Hepatic stellate cell (primary cell): ENCODE measurements at places on chromosomes 11 and 22.

DNA sequence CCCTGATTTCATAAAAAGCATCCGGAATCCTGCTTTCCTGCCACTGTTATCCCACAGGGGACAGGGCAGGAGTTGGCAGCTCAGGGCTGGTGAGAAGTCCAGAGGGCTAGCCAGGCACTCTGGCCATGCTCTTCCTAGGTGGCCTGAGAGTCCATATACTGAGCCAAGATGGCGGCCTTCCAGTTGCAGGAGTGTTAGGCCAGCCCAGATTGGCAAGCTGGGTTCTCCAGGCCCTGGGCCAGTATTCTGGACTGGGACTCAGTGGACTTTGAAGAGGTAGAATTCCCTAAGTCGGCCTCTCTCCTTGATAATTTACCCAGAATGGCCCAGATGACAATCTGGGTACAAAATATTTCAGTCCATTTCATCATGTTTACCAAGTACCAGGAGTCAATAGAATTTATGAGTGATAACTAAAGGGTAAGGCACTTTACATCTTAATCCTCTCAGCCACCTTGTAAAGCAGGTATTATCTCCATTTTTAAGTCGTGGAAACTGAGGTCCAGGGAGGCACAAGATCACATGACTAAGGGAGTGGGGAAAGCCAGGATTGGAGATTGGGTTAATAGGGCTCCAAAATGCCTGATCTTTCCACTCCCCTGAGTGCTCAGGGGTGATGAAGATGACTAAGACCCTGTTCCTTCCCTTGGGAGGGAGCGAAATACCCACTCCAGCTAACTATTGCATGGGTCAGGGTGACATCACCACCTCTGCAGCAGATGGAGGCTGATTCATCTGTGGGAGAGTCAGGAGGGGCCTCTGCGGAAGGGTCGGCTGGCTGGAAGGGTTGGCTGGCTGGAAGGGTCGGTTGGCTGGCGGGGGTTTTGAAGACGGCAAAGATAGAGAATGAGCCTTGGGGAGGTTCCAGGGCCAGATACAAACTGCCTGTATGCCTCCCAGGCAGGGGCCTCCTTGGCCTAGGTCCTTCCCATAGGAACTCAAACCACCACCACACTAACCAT, 1.2 kb upstream of the MICALL1 start:
- peak; percentile 99 for DNase-seq

DNA sequence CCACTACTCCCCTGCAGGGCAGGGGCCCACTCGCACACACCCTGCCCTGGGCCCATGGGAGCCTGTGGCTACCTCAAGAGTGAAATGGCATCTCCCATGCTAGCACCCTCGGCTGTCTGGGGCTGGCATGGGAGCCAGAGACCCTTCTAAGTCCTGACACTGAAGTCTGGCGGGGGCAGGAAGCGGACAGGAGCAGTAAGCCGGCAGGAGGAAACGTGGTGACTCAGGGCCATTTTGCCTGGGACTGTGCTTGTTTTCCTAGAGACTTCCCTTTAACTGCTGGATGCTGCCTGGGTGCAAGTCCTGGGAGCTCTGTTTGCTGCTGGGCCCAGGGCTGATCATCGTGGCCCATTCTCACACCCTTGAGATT, 16.8 kb downstream of the RELT start:
- peak; percentile 41 for DNase-seq

- no peak for DNase-seq
Observed at GRCh38 chr11:927871-928270, 2.2 kb downstream of the AP2A2 start.

DNA sequence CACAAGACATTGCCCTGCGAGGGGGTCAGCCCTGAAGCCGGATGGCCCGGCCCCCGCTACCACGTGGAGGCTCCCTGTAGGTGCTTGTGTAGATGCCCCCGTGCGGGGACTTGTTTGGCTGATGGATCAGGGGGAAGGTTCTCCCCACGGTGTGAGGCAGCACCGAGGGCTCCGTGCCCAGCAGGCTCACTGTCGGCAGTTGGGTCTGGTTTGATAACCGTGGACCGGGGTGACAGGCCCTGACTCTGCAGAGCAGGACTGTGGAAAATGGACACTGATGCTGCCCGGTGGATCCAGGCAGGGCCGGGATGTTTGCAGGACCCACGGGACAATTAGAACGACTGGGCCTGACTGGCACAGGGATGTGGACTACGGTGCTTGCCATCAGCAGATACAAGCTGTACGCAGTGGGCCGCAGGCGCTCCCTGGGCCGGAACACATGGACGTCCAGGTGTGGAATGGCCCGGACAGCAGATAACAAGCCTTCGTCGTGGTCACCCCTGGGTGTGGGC, 19.0 kb downstream of the KCNQ1 start:
- no peak for DNase-seq

GRCh38 chr11:126186025-126186698, 25.3 kb downstream of the RPUSD4 start:
- no peak for DNase-seq

DNA sequence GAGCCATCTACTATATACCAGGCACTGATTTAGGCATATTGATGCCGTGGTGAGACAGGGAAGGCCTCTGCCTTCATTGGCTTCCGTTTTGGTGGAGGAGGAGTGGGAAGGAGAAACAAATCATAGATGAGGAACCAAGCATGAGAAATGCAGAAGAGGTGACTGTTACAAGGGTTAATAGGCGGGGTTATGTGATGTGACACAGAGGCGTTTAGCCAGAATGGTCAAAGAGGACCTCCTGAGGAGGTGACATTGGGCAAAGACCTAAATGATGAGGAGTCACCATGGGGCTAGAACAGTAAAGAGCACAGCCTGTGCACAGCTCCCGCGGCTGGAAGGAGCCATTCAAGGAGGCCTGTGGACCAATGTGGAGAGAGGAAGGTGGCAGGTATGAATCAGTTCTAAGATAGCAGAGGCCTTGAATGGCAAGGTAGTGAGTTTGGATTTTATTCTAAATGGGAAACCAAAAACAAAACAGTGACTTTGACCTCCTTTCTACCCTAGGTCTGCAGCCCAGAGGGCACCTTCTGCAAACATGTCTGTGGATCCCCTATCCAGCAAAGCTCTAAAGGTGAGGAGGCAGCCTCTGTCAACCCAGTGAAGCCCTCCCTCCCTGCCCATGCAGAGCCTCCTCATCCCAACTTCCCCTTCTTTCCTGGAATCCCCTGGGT, 11.7 kb downstream of the MAFF start:
- DNase-seq, result no peak

GRCh38 chr22:46796566-46797195, 34.2 kb downstream of the TBC1D22A start:
- DNase-seq, result no peak

DNA sequence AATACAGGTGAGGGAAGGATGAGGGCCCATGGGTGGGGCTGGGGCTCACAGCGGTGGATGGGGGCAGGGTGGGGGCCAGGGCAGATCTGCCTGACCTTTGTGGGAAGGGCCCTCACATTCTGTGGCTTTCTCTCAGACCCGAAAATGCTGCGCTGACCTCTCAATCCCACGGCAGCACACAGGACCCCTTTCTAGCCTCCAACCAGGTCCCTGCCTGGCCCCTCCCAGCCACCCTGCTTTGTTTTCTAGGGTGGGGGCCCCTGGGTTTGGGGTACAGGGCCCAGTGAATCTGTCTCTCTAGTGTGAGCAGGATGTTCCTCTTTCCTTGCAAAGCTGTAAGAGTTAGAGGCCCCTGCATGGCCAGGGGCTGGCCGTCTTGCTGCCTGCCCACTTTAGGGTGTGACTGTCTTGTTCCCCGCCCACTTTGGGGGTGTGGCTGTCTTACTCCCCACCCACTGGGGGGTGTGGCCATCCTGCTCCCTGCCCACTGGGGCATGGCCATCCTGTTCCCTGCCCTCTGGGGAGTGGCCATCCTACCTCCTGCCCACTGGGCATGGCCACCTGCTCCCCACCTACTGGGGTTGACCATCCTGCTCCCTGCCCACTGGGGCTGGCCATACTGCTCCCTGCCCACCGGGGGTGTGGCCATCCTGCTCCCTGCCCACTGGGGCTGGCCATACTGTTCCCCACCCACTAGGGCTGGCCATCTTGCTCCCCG, 11.5 kb downstream of the PARVG start:
- DNase-seq, result no peak

DNA sequence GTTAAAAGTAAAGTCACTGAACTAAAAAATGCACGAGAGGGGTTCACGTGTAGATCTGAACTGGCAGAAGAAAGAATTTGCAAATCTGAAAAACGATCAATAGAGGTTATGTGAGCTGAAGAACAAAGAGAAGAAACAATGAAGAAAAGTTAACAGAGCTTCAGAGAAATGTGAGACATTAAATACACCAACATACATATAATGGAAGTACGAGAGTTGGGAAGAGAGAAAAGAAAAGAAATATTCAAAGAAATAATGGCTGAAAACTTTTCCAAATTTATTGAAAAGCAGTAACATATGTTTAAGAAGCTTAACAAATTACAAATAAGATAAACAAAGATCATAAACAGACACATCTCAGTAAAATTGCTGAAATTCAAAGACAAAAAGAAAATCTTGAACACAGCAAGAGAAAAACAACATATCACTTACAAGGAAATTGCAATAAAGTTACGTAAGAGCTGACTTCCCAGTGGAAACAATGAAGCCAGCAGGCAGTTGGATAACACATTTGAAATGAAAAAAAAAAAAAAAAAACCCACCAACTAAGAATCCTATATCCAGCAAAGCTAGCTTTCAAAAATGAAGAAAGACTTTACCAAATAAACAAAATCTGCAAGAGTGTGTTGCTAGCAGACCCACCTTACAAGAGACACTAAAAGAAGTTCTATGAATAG, 56.8 kb downstream of the EMSY start:
- no peak for DNase-seq

- no peak for DNase-seq
Observed at GRCh38 chr11:58497951-58498350, 10.0 kb downstream of the OR5B21 start.
